ENCODE measurements at places on chromosomes 2 and 18. TPM values are rescaled to one million over a fixed set of nuclear protein-coding genes. Genes with fewer than 3 reads are reported as not detected.

ERBB4 gene
- polyA plus RNA-seq: 0.05 TPM

PAX3 gene
- polyA plus RNA-seq: not detected

NYAP2 gene
- polyA plus RNA-seq: not detected

PDCD1 gene
- polyA plus RNA-seq: not detected

FOSL2 gene
- 30.1 TPM for polyA plus RNA-seq

DNA sequence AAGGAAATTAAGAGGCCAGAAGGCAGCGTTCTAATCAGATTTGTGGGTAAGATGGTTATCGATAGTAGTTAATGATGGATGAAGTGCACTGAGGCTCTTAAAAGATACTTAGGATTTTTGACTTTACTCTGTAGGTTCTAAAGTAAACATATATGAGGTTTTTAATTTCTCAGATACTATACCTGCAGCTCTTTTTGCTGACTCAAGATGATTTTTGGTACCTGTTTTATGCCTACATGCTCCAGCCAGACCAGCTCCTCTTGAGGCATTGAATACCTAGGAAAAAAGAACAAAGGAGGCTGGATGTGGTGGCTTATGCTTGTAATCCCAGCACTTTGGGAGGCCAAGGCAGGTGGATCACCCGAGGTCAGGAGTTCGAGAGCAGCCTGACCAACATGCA, 241.7 kb upstream of the FOSL2 start:
- H3K27ac ChIP-seq: no peak overlapping the region
- no peak overlapping the region for H3K4me3 ChIP-seq
- H3K4me1 ChIP-seq: no peaks in the 10 kb centered on the region

- peaks cover 5% of the 10 kb centered on the region for H3K4me1 ChIP-seq
- peak overlapping the region; percentile 40 for H3K27ac ChIP-seq
- no peaks in the 10 kb centered on the region for H3K36me3 ChIP-seq
- H3K4me3 ChIP-seq: no peak overlapping the region
- no peaks in the 10 kb centered on the region for H3K27me3 ChIP-seq
These were observed 85.3 kb upstream of the EFEMP1 start for GRCh38 chr2:56008661-56009431.

DNA sequence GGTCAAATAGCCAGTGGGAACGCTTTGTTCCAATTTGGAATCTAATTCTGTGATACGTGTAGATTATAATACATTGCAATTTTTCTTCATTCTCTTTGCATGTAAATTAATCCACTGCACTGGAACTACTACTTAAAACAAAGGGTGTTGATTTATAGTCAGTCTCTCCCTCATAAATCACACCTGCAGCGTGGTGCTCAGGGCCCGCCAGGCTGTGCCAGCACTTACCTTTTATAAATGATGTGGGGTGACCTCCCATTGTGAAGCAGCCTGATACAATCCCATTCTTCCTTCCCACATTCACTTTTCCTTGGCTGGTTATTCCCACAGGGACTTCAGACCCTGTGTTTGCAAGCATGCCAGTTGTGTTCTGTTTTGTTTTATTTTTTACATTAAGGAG, 302.3 kb upstream of the ID2 start:
- no peak for DNase-seq
- H3K36me3 ChIP-seq: no peaks in the 10 kb centered on the region
- no peaks in the 10 kb centered on the region for H3K27me3 ChIP-seq
- no peaks in the 10 kb centered on the region for H3K4me1 ChIP-seq
- no peak overlapping the region for H3K27ac ChIP-seq

GRCh38 chr2:233791883-233792329, 13.8 kb downstream of the MROH2A start:
- no peak overlapping the region for H3K27ac ChIP-seq
- H3K4me3 ChIP-seq: no peak overlapping the region
- H3K36me3 ChIP-seq: no peaks in the 10 kb centered on the region
- H3K27me3 ChIP-seq: no peaks in the 10 kb centered on the region

DNA sequence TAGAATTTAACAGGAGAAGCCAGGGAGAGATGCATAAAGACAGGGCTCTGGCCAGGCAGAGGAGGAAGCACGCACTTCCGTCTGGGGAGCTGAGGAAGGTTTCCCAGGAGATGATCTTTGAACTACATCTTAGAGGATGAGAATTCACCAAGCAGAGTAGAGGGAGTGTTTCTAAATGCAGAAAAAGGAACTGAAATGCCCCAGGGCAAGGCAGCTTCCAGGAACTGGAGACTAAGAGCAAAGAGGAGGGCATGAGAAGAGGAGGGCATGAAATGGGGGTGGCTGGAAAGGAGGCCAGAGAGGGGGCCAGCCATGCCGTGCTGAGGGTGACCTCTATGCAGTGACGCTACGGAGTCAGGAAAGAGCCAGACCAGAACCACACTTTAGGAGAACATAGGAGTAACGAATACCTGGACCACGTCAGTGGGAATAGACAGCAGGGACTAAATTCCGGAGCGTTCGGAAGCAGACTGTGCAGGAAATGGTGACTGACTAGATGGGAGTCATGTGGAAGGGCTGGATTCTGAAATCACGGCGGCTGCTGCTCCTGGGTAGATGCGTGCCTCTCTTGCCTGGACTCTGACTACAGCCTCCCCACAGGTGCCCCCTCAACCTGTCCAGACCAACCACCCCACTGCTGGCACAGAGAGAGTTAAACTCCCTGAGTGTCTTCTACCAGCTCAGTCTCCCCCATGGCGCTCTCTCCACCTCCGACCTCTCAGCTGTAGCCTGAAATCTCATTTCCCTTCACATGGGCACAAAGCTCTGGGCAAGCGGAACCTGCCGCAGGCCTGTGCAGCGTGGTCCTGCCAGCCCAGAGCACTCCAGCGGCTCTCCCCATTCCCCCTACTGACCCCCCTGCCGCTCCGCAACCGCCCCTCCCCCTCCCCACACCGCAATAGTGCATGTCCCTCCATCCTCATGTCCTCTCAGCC, 87.0 kb upstream of the RTN4 start:
- no peaks in the 10 kb centered on the region for H3K27me3 ChIP-seq
- DNase-seq: no peak
- no peak overlapping the region for H3K4me3 ChIP-seq
- peaks cover 12% of the 10 kb centered on the region for H3K4me1 ChIP-seq

- no peak overlapping the region for H3K4me3 ChIP-seq
- H3K27ac ChIP-seq: no peak overlapping the region
- H3K4me1 ChIP-seq: no peaks in the 10 kb centered on the region
These were observed 219.3 kb upstream of the OSR1 start for GRCh38 chr2:19577723-19578122.

GRCh38 chr2:20217041-20217970, 7.6 kb downstream of the SDC1 start:
- no peak overlapping the region for H3K27ac ChIP-seq
- no peaks in the 10 kb centered on the region for H3K36me3 ChIP-seq
- peaks cover 18% of the 10 kb centered on the region for H3K4me1 ChIP-seq
- no peaks in the 10 kb centered on the region for H3K27me3 ChIP-seq
- no peak overlapping the region for H3K4me3 ChIP-seq

- no peaks in the 10 kb centered on the region for H3K36me3 ChIP-seq
- H3K4me3 ChIP-seq: no peak overlapping the region
- no peaks in the 10 kb centered on the region for H3K4me1 ChIP-seq
- DNase-seq: no peak
These were observed 1098.0 kb upstream of the ZEB2 start for GRCh38 chr2:145617906-145618305.

- H3K27ac ChIP-seq: no peak overlapping the region
- no peaks in the 10 kb centered on the region for H3K27me3 ChIP-seq
- peaks cover 72% of the 10 kb centered on the region for H3K36me3 ChIP-seq
- H3K4me3 ChIP-seq: no peak overlapping the region
- DNase-seq: no peak
These were observed 9.2 kb downstream of the SLC4A1AP start for GRCh38 chr2:27672723-27673486.

- no peak overlapping the region for H3K4me3 ChIP-seq
- no peak overlapping the region for H3K27ac ChIP-seq
- H3K36me3 ChIP-seq: peaks cover 57% of the 10 kb centered on the region
- peaks cover 3% of the 10 kb centered on the region for H3K4me1 ChIP-seq
- H3K27me3 ChIP-seq: no peaks in the 10 kb centered on the region
- no peak for DNase-seq
These were observed 5.1 kb downstream of the POLR1B start for GRCh38 chr2:112547333-112547732.

- no peak for DNase-seq
- H3K4me3 ChIP-seq: no peak overlapping the region
- H3K27ac ChIP-seq: no peak overlapping the region
- peaks cover 16% of the 10 kb centered on the region for H3K4me1 ChIP-seq
- H3K36me3 ChIP-seq: no peaks in the 10 kb centered on the region
- peaks cover 8% of the 10 kb centered on the region for H3K27me3 ChIP-seq
These were observed 61.2 kb upstream of the GLI2 start for GRCh38 chr2:120674246-120675170.

- H3K36me3 ChIP-seq: no peaks in the 10 kb centered on the region
- DNase-seq: no peak
- no peak overlapping the region for H3K4me3 ChIP-seq
These were observed 174.7 kb downstream of the RTP5 start for GRCh38 chr2:242044313-242044590.

DNA sequence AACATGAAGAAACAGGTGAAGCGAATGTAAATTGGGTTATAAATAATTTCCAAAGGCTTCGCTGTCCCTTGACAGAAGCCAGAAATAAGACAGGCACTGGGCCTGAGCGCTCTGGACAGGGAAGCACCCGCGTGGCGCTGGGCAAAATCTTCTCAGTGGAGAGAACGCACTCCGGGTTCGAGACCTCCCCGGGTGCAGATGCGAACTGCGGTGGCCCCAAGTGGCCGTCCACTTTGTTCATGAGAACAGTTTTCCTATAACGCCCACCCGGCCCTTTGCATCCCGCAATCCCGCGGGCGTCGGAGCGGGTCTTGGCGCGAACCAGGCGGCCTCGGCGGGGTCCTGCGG, 651 bp upstream of the DPYSL5 start:
- H3K36me3 ChIP-seq: no peaks in the 10 kb centered on the region
- H3K27ac ChIP-seq: no peak overlapping the region
- H3K27me3 ChIP-seq: peaks cover 81% of the 10 kb centered on the region
- H3K4me3 ChIP-seq: peak overlapping the region; percentile 52
- H3K4me1 ChIP-seq: peaks cover 34% of the 10 kb centered on the region

All from SK-N-SH (cell line).